Cortex of kidney (tissue), 1 donor: ENCODE measurements at places on chromosomes 12 and 14.

GRCh38 chr12:132389526-132390286 is 60.3 kb upstream of the GALNT9 start:
- DNase-seq: no peak

- no peak for DNase-seq
Measured at GRCh38 chr14:59920378-59920683, 387 bp downstream of the LRRC9 start.

DNA sequence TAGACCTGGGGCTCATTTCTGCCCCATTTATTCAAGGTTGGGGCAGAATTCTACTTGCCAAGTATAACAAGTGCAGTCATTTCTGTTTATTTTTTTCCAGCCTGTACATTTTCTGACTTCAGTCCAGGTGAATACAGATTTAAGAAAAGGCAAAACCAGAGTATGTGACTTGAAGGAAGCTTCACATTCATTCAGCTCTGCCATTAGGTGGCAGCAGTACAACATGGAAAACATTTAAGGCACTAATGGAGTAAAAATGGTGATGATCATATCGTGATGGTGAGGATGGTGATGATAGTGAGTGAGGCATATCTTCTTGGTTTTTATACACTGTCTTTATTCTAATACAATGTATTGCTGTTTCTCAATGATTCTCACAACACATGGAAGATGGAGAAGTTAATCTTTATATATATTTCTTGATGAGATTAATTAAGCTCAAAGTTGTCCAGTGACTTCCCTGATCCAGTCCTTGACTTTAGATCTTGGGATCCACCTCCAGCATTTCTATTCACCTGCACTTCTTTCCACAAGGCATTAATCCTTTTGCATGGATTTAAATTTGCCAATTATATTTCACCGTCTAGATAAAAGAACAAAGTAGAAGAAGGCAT is 176.7 kb upstream of the SEL1L start:
- DNase-seq: no peak

DNA sequence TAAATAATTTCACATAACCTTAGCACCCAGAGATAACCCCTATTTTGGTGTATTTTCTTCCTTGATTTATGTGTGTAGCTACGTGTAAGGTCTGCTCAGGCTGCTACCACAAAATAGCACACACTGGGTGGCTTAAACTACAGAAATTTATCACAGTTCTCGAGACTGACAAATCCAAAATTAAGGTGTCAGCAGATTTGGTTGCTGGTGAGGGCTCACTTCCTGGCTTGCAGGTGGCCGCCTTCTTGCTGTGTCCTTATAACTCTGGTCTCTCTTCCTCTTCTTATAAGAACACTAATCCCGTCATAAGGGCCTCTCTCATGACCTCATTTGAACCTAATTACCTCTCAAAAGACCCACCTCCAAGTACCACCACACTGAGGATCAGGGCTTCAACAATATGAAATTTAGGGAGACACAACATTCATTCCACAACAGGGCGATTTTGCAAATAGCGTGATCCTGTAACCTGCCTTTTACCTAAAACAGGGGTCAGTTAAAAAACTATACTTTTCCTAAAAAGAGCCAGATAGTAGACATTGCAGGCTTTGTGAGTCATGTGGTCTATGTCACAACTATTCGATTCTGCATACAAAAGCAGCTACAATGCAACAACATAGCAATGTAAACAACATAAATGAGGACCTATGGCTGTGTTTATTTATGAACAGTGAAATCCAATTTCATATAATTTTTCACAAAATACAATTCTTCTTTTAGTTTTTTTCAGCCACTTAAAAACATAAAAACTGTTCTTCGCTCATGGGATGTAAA is 371.7 kb downstream of the DPF3 start:
- DNase-seq: no peak

GRCh38 chr12:117125272-117125613 is 26.0 kb upstream of the TESC start:
- DNase-seq: no peak

DNA sequence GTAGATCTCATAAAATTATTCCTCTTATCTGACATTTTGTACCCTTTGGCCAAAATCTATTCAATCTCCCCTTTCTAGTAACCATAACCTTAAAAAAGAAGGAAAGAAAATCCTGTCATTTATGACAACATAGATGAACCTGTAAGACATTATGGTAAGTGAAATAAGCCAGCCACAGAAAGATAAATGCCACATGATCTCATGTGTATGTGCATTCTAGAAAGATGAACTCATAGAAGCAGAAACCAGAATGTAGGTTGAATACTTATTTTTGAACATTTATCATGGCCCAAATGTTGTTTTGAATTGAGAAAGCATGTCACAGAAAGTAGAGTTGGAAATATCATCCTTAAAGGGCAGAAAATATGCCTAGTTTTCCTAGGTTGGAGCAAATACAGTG is 1053.6 kb downstream of the SLC6A15 start:
- DNase-seq: no peak

DNA sequence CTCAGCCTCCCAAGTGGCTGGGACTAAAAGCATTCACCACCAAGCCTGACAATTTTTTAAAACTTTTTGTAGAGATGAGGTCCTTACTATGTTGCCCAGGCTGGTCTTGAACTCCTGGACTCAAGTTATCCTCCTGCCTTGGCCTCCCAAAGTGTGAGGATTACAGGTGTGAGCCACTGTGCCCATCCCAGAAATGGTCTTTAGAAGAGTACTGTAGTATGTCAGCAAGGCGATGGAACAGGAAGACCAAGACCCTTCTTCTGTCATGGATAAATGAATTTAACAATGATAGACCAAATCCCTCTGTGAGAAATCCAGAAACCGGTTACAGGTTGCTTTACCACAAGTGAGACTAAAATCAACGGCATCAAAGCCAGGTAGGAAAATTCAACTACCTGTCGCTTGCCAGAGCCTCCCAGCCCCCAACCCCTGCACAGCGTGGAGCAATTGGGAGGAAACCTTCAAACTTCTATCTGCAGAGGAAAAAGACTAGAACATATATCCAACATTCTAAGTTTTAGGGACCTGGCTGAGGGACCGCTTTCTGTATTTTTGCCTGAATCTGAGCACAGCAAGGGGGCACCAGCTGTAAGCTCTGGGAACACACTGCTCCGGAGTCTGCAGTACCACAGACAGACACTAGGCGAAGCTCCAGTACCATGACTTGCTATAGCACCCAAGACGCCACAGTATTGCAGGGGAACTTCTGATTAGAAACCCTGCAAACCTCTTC is 51.3 kb downstream of the CPSF6 start:
- DNase-seq: no peak

- no peak for DNase-seq
Measured at GRCh38 chr12:85794531-85794930, 41.7 kb downstream of the RASSF9 start.

GRCh38 chr14:95482627-95483308 is 33.7 kb downstream of the SYNE3 start:
- DNase-seq: no peak

GRCh38 chr12:6229224-6230218 is 29.3 kb downstream of the CD9 start:
- no peak for DNase-seq
